ENCODE measurements at places on chromosomes 4 and X. TPM values are rescaled to one million over a fixed set of nuclear protein-coding genes. Genes with fewer than 3 reads are reported as not detected.

- DNase-seq: peak; percentile 62
Observed at GRCh38 chr4:8639777-8640720, 47.5 kb downstream of the CPZ start.

DNA sequence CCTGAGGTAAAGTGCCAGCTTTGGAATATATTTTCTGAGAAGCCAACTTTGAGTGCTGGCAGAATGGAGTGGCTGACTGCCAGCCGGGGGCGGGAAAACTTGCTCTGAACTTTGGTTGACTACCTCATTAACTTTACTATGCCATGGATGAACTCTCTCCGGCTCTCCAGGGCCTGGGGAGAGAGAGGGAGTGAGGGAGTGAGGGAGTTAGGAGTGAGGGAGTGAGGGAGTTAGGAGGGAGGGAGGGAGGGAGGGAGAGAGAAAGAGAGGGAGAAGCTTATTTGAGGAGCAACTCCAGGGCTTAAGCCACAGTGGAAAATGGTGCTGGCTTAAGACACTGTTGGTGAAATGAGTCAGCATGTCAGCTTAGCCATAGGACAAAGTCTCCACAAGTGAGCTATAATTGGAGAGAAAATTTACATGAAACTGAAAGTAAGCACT is 280.9 kb upstream of the RPS6KA3 start:
- DNase-seq: no peak

GRCh38 chr4:11487868-11488544 is 59.3 kb upstream of the HS3ST1 start:
- no peak for DNase-seq

GRCh38 chr4:13981499-13981898 is 354.0 kb upstream of the BOD1L1 start:
- DNase-seq: no peak

DNA sequence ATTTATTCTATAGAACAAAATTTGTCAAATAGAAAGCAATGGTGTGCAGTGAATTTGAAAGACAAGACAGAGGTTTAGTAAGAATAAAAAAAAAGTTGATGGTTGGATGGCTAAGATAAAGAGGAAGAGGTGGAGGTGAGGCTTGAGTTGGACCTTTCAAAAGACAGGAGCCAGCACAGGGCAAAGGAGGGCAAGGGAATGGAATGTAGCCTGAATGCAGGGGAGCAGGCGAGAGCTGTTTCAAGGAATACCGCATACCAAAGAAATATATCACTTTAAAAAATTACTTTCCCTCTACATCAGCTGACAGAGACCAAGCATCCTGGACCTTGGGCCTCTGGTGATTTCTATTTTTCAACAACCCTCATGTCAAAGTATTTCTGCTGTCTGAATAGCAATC is 38.0 kb upstream of the CXXC4 start:
- DNase-seq: no peak

DNA sequence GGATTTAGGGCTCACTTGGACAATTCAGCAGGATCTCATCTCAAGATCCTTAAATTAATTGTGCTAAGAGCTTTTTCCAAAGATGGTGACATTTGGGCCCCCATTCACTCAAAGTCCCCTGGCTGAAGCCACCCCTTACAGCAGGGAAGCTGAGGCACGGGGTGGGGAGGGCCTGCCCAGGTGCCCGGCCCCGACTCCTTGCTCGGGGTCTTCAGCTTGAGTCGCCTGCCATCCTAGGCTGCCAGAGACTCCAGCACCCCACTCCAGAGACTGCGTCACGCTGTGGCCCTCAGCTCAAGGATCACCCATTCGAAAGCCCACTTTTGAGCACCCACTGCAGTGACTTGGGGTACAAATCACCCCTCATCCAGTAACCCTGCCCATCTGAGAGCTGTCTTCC is 39.2 kb upstream of the GPR78 start:
- DNase-seq: no peak

- DNase-seq: no peak
Observed at GRCh38 chr4:98865059-98865458, 63.9 kb downstream of the EIF4E start.

NPY1R gene
- 6.6 TPM for total RNA-seq

SATL1 gene
- total RNA-seq: 0.31 TPM

KCND1 gene
- total RNA-seq: 3.0 TPM

WWC2 gene
- 23.9 TPM for total RNA-seq

SPANXD gene
- not detected for total RNA-seq

Measured in type B pancreatic cell (in vitro differentiated cells).